SK-N-SH (cell line): ENCODE measurements at places on chromosomes 3 and 15.

GRCh38 chr15:66872405-66872804, 170.4 kb downstream of the SMAD6 start:
- no peaks in the 10 kb centered on the region for H3K4me1 ChIP-seq
- no peak overlapping the region for H3K4me3 ChIP-seq
- no peaks in the 10 kb centered on the region for H3K27me3 ChIP-seq
- DNase-seq = no peak

DNA sequence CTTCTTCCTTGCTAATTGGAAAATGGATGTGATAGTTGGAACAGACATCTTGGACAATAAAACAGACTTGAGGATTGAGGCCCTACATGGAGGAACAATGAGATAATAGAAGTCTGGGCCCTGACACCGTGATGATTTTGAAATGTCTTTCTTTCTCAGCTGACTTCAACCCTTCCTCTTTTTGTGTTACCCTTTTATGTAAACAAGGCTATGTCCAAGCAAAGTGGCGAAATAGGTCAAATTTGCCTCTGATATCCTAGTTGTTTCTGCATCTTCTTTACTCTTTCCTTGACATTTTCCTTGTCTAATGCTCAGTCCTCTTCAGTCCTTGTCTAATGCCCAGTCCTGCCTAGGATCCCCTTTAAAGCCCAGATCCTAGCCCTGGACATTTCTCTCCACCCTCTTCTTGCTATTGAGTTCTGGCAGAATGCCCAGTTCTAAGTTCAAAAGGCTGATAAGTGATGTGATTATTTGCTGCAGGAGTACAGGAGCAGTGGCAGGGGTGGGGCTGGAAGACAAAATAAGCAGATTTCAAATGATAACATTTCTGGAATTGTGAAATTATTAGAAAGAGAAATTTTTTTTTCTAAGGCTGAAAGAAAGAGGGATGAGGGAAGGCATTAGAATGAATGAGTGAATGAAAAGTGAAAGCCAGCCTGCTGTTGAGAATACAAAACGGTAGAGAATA, 6.5 kb upstream of the VPS8 start:
- peak; percentile 69 for DNase-seq
- no peaks in the 10 kb centered on the region for H3K4me1 ChIP-seq
- H3K27ac ChIP-seq = no peak overlapping the region
- H3K4me3 ChIP-seq = no peak overlapping the region
- no peaks in the 10 kb centered on the region for H3K36me3 ChIP-seq

DNA sequence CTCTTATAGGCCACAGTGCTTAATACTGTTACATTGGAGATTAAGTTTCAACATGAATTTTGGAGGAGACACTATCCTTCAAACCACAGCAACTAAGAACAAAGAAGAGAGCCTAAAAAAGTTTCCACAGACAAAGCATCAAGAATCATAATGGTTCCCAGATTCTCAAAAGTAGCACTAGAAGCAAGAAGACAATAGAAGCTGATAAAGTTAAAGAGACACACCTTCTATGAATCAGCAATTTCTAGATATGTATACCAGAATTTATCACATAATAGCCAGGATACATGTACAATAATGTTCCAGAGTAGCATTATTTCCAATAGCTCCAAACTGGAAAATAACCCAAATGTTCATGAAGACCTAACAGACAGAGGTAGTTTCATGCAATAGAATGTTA, 12.2 kb downstream of the NKIRAS1 start:
- no peak overlapping the region for H3K4me3 ChIP-seq
- H3K4me1 ChIP-seq = no peaks in the 10 kb centered on the region; the same call in 1 of the 2 replicates
- no peak overlapping the region for H3K27ac ChIP-seq
- DNase-seq = no peak

- H3K4me1 ChIP-seq = no peaks in the 10 kb centered on the region
- no peaks in the 10 kb centered on the region; the same call in 1 of the 2 replicates for H3K36me3 ChIP-seq
- no peak overlapping the region for H3K27ac ChIP-seq
- no peak overlapping the region for H3K4me3 ChIP-seq
Observed at GRCh38 chr3:139418144-139418543, 28.7 kb upstream of the COPB2 start.

- no peaks in the 10 kb centered on the region for H3K36me3 ChIP-seq
- no peak for DNase-seq
- no peaks in the 10 kb centered on the region for H3K27me3 ChIP-seq
- no peak overlapping the region for H3K4me3 ChIP-seq
- H3K27ac ChIP-seq = no peak overlapping the region
Observed at GRCh38 chr15:57555270-57555669, 36.4 kb upstream of the MYZAP start.

- no peaks in the 10 kb centered on the region for H3K36me3 ChIP-seq
- no peak overlapping the region for H3K27ac ChIP-seq
- no peaks in the 10 kb centered on the region; the same call in 1 of the 2 replicates for H3K4me1 ChIP-seq
- no peak for DNase-seq
- no peaks in the 10 kb centered on the region for H3K27me3 ChIP-seq
Observed at GRCh38 chr3:177574222-177574856, 377.1 kb upstream of the TBL1XR1 start.

- H3K4me1 ChIP-seq = no peaks in the 10 kb centered on the region
- H3K27me3 ChIP-seq = no peaks in the 10 kb centered on the region
- DNase-seq = no peak
- H3K4me3 ChIP-seq = no peak overlapping the region
- no peak overlapping the region for H3K27ac ChIP-seq
Observed at GRCh38 chr3:50972029-50972428, 297.3 kb downstream of the DOCK3 start.

DNA sequence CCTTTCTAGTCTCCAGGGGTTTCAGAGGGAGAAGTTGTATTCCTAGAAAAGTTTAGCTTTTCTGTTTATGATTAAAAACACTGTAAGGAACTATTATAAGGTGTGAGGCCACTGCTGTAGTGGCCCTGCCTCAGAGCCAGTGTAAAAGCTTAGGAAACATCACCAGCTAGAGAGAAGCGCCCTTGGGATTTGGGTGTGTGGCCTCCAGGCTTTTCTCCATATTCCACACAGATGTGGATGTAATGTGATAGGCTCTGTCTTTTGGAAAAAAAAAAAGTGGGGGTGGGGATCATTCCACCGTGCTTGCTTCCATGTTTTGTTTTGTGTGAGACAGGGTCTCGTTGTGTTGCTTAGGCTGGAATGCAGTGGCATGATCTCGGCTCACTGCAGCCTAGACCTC, 13.9 kb downstream of the SEC61A1 start:
- H3K27ac ChIP-seq = no peak overlapping the region
- peaks cover 94% of the 10 kb centered on the region for H3K36me3 ChIP-seq
- no peak overlapping the region for H3K4me3 ChIP-seq
- DNase-seq = no peak
- H3K27me3 ChIP-seq = no peaks in the 10 kb centered on the region

GRCh38 chr3:101972430-101973162, 123.3 kb downstream of the NFKBIZ start:
- H3K27me3 ChIP-seq = no peaks in the 10 kb centered on the region
- no peak for DNase-seq
- no peaks in the 10 kb centered on the region for H3K36me3 ChIP-seq
- no peak overlapping the region for H3K27ac ChIP-seq
- H3K4me1 ChIP-seq = no peaks in the 10 kb centered on the region; the same call in 1 of the 2 replicates

DNA sequence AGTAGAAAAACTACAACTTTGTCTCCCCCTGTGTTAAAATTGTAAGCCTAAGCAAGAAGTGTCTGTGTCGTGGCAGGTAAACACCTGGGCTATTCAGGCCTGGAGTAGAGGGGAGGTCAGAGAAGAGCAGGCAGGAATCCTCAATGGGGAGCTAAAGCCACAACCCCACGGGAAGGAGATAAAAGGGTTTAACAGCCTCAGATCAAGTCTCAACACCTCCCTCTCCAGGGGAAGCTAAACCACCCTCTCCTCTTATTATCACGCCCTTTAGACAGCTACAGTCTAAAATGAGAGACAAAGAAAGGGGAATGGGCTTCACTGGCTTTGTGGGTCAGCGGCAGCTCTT, 11.6 kb downstream of the ETV5 start:
- H3K27me3 ChIP-seq = no peaks in the 10 kb centered on the region
- peaks cover 35% of the 10 kb centered on the region for H3K4me1 ChIP-seq
- no peak for DNase-seq
- peak overlapping the region; percentile 57; the same call in 1 of the 2 replicates for H3K27ac ChIP-seq
- 0 out of 2 replicates have a peak overlapping the region, but pooled peaks have one; percentile 59 for H3K4me3 ChIP-seq

- H3K27ac ChIP-seq = no peak overlapping the region
- no peaks in the 10 kb centered on the region for H3K36me3 ChIP-seq
- no peaks in the 10 kb centered on the region for H3K4me1 ChIP-seq
- H3K4me3 ChIP-seq = no peak overlapping the region
Observed at GRCh38 chr15:100334905-100335304, 6.9 kb downstream of the ADAMTS17 start.

- H3K4me3 ChIP-seq = no peak overlapping the region
- peak; percentile 83 for DNase-seq
- H3K27me3 ChIP-seq = no peaks in the 10 kb centered on the region
- no peaks in the 10 kb centered on the region for H3K36me3 ChIP-seq
- peaks cover 42% of the 10 kb centered on the region; the same call in 1 of the 2 replicates for H3K4me1 ChIP-seq
Observed at GRCh38 chr3:50347187-50347813, 1.8 kb upstream of the ZMYND10 start.

DNA sequence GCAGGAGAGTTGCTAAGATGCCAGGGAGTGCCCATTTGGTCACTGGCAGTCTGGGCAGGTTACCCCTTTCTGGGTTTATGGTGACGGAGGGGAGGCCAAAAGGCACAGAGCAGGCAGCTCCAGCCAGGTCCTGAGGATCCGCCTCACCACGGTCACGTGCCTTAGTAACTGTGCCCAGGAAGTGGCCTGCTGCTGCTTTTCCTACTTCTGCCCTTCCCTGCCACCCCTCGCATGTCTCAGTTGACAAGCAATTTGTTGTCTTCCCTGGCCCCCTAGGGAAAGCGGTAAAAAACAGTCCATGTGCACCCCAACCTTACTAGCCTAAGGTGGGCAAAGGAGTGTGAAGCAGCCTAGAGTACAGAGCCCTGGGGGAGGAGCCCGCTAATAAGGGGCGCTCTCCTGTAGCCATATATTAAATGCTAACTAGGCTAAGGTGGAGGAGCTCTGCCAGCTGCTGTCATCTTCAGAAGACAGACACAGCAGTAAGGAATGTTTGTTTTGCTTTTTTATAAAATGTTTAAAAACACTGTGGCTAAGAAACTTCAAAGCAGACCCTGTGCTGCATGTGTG, 9.1 kb upstream of the LIPH start:
- DNase-seq = no peak
- no peaks in the 10 kb centered on the region for H3K27me3 ChIP-seq

- no peaks in the 10 kb centered on the region for H3K27me3 ChIP-seq
- no peaks in the 10 kb centered on the region for H3K36me3 ChIP-seq
- H3K27ac ChIP-seq = no peak overlapping the region; the same call in 1 of the 2 replicates
- peaks cover 72% of the 10 kb centered on the region; the same call in 1 of the 2 replicates for H3K4me1 ChIP-seq
- H3K4me3 ChIP-seq = no peak overlapping the region
Observed at GRCh38 chr15:74174219-74174957, 878 bp downstream of the ISLR start.

DNA sequence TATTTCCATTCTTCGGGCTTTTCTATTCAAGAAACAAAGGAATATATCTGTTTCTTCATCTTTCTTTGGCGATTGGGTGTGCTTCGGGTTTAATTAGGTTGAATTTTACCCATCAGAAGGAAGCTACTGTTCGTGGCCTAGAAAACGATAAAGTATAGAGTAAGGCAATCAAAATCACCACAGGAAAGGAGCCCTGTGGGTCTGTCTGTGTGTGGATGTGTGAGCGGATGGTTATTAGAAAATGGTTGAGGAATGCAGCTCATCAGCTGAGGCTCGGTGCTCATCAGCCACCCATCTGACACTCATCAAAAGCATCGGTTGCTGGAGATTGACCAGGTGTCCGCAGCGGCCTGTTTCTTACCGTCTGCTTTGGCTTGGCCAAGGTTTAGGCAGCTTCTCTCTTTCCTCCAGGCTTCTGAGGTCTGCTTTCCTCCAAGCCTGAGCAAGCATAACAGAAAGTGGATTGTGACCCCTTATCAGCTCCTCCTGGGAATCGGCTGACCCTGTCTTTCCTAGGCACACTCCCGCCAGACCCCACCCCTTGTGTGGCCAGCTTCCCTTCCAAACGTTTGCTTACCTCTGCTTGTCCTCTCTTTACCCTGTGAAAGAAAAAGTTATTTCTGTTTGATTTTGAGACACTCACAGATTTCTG, 17.6 kb upstream of the ISLR start:
- H3K36me3 ChIP-seq = no peaks in the 10 kb centered on the region
- no peak overlapping the region for H3K4me3 ChIP-seq
- DNase-seq = no peak
- H3K27me3 ChIP-seq = no peaks in the 10 kb centered on the region
- H3K4me1 ChIP-seq = peaks cover 30% of the 10 kb centered on the region

DNA sequence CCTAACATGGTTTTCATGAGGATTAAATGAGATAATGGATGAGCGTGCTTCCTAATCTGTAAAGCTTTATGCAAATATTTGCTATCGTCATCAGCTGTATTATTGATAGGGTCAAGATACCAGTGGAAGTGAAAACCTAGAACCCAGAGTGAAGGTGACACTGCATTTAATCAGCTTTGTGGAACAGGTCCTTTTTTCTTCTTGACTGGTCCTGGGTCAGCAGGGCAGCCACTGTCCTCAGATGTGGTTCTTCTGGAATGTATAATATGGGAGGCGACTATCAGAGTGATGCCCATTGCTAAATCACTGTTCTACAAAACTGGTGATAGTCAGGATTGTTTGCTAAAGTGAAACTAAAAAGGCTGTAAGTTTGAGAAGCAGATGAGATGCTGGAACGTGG, 41.4 kb downstream of the SORD start:
- H3K36me3 ChIP-seq = no peaks in the 10 kb centered on the region
- no peaks in the 10 kb centered on the region for H3K4me1 ChIP-seq
- DNase-seq = no peak
- H3K27ac ChIP-seq = no peak overlapping the region
- no peaks in the 10 kb centered on the region for H3K27me3 ChIP-seq

GRCh38 chr15:91268510-91268909, 168.5 kb downstream of the SV2B start:
- DNase-seq = peak; percentile 20
- H3K27me3 ChIP-seq = no peaks in the 10 kb centered on the region
- H3K4me3 ChIP-seq = no peak overlapping the region
- no peaks in the 10 kb centered on the region for H3K4me1 ChIP-seq

- no peak for DNase-seq
- no peaks in the 10 kb centered on the region for H3K27me3 ChIP-seq
- no peak overlapping the region for H3K4me3 ChIP-seq
- H3K36me3 ChIP-seq = no peaks in the 10 kb centered on the region
- H3K4me1 ChIP-seq = no peaks in the 10 kb centered on the region; the same call in none of the 2 replicates
- H3K27ac ChIP-seq = peak overlapping the region; percentile 60; the same call in 1 of the 2 replicates
Observed at GRCh38 chr3:171258316-171258715, 201.9 kb downstream of the TNIK start.

- H3K27me3 ChIP-seq = no peaks in the 10 kb centered on the region
- H3K36me3 ChIP-seq = no peaks in the 10 kb centered on the region
- H3K4me3 ChIP-seq = no peak overlapping the region
- H3K27ac ChIP-seq = no peak overlapping the region
- H3K4me1 ChIP-seq = no peaks in the 10 kb centered on the region
Observed at GRCh38 chr3:66482018-66482404, 18.8 kb downstream of the LRIG1 start.

DNA sequence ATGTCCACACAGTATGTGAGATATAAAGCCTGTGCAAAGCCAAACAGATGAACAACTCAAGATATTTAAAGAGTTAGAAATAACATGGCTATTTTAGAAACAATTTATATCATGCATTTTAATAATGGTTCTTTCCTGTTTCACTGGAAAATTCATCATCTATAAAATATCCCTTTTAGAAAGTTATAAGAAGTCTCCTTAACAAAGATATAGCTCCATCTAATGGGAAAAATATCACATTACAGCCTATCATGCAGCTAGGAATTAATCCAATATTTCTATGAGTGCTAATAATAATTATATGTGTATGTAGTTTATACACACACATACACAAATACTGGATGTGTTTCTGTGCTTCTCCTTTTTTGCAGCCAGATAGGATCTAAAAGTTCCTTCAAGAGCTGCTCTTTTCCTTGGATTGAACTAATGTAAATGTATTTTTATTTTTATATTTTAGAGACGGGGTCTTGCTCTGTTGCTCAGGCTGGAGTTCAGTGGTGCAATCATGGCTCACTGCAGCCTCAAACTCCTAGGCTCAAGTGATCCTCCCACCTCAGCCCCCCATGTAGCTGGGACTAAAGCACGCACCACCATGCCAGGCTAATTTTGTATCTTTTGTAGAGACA, 21.6 kb downstream of the RPL22L1 start:
- DNase-seq = peak; percentile 7
- no peaks in the 10 kb centered on the region for H3K27me3 ChIP-seq
